Mucosa of gallbladder (tissue), 1 donor: ENCODE measurements at places on chromosomes 4 and X.

DNA sequence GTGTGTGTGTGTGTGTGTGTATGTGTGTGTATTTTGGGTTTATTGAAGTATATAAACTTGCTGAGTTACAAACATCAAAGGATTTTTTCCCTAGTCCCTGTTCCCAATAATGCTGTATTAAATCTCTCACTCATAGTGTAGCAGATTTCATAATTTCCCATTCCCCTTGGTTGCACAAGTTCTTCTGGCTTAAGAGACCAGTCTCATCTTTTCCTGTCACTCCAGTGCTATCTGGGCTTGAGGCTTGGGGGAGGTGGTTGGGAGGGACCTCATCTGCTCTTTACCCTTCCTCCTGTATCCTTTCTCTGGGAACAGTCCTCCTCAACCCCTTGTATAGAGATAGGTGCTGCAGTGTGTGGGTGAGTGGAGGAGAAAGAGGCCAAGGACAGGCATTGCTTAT lies 285.4 kb upstream of the BOD1L1 start:
- DNase-seq: no peak

DNA sequence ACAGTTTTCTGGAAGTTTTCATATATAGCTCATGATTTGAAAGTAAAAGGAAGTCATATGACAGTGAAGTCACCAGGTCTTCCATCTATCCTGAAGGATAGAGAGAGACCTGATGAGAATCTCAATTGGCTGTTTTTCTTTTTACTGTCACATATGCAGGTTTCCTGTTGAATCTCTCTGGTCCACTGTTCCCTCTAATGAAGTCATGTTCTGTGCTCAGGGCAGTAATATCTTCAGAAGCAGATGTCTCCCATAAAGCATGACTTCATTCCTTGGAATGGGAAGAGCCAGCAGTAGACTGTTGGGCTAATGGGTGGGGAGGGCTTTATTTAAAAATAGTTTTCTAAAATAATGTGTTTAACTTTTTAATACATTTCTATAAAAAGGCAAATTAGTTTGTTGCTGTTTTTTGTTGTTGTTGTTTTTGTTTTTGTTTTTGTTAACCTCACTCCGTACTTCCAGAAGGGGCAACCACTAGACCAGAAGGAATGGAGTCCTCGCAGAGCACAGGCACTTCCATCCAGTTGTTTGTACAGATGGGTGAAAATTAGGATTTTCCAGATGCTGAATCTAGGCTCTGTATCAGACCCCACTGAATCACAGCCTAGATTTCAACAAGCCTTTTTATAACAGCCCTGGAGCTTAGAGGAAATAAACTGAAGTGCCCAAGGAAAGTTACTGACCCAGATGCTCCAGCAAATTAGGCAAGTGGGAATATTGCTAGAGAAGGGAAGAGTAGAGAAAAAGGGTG lies 54.2 kb downstream of the AWAT2 start:
- no peak for DNase-seq

GRCh38 chr4:113116414-113117357 lies 67.2 kb downstream of the ANK2 start:
- DNase-seq: no peak

- no peak for DNase-seq
Measured at GRCh38 chrX:152936306-152936705, 38.4 kb downstream of the ZNF185 start.

- DNase-seq: no peak
Measured at GRCh38 chrX:413322-414201, 26.9 kb upstream of the PPP2R3B start.

- no peak for DNase-seq
Measured at GRCh38 chr4:115470763-115471162, 357.3 kb upstream of the NDST4 start.

DNA sequence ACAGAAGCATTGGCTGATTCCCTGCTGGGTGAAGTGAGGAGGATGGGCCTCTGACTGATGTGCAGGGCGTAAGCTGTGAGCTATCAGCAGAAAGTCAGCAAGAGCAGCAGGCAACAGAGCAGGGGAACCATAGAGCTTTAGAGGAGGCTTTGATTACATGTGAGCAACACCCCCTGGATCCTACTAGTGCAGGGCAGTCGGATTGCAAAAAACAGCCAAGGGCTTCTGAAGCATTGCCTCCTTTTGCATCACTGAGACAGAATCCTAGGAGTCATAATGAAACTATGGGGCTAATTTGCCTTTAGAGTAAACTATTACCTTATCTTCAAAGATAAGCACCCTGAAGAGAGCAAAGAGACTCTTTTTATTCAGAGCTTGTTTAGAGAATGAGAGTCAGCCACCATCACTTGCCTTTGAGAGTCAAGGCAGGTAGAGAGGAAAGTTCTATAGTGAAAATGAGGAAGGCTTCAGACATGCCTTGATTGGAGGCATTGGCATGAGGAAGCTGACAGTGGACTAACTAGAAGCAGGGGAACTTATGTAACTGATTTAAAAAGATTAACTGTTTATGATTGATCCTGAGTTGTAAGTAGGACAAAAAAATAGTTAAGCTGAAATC lies 420.3 kb downstream of the PDHA2 start:
- DNase-seq: no peak

DNA sequence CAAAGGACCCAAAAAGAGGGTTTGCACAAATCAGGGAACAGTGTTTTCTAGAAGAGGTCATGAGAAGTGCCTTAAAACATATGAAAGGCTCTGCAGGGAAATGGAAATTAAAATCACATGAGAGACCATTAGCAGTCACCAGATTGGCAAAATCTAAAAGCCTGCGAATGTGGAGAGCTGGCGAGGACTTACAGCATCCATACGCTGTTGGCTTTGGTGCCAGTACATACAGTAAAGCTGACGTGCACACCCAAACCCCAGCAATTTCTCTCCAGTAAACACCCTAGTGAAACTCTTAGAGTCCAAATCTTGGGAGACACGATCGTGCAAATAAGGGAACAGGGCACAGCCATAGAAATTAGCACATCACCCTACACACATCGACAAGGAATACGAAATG lies 25.4 kb upstream of the PPP2R2C start:
- no peak for DNase-seq

DNA sequence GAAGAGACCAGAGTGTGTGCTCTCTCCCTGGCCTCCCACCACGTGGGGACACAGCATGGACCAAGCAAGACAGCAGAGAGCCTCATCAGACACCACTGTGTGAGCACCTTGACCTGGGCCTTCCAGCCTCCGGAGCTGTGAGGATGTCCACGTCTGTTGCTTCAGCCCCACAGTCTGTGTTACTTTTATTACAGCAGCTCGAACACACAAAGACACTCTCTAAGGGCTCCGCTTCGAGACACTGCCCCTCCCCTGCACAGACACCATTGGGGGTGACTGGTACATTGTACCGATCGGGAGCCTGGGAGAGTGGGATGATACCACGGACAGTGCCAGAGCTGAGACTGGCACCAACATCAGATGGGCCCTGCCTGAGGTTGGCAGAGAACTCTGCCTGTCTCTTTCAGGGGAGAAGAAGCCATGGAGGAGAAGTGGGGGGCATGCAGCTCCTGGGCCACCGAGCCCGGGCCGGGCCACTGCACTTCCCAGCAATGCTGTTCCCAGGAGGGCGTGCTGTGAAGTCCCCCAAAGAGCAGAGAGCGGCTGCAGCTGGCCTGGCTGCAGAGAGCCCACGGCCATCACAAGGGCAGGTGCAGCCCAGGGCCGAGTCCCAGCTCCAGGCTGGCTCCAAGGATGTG lies 48.1 kb upstream of the HMX1 start:
- DNase-seq: peak; percentile 6

GRCh38 chrX:47098338-47099094 lies 20.3 kb downstream of the RGN start:
- no peak for DNase-seq

DNA sequence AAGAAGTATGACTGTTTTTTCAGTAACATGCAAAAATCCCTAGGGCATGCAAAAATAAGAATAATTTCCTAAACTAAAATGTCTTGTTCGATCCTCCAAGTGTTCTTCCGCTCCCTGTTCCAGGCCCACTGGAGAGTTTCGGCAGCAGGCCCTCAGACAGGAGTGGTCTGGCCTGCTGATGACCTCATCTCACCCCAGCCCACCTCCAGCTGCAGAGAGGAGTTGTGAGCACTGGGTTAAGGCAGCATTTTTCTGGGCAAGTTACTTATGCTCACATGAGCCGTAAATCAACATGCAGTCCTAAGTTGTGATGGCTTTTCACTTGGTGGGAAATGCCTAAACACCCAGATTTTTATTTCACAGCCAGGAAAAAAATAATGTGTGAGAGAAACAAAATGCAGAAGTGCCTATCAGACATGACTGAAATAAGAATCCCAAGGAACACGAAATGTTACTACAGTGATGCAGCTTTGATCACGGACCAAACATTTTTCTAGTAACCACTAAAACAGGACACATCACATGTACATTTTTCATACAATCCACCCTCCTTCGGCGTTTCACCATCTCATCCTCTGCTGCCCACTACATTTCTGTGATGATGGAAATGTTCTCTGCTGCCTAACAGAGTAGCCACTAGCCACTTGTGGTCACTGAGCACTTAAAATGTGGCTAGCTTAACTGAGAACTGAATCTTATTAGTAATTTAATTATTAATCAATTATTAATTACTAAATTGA lies 153.3 kb upstream of the TBL1X start:
- no peak for DNase-seq

- no peak for DNase-seq
Measured at GRCh38 chr4:83340692-83341343, 6.2 kb upstream of the HPSE start.
